ENCODE measurements at places on chromosomes 6 and 20. TPM values are rescaled to one million over a fixed set of nuclear protein-coding genes. Genes with fewer than 3 reads are reported as not detected.

GRCh38 chr6:130369831-130370230 lies 4.0 kb downstream of the TMEM200A start:
- no peak for DNase-seq

DNA sequence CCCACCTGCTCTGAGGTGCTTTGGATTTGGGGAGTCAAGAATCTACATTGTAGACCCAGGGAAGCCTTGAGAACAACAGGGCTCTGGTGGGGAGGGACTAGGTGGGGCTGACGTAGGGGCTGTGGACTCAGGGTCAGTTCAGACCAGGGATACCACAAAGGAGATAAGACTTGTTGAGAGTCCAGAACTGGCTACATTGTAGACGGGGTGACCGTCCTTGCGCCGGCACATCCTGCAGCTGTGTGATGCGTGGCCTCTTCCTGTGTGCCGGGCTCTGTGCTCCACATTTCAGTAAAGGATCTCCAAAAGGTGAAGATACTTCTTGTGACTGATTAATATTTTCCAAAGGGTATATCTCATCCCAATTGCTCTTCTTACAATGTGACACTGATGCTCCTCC lies 9.8 kb upstream of the TLDC2 start:
- no peak for DNase-seq

GRCh38 chr20:23341073-23341472 lies 9.5 kb upstream of the NXT1 start:
- no peak for DNase-seq

DNA sequence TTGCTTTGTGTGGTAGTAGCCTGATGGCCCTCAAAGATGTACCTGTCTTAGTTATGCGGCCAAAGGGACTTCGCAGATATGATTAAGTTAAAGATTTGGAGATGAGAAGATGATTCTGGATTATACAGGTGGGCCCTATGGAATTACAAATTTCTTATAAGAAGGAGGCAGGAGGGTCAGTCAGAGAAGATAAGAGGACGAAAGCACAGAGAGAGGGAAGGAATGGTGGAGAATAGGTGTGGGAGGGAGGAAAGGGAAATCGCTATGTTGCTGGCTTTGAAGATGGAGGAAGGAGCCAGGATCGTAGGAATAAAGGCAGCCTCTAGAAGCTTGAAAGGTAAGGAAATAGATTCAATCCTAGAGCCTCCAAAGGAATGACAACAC lies 1.2 kb upstream of the TSPYL1 start:
- no peak for DNase-seq

- DNase-seq: no peak
Observed at GRCh38 chr6:35984701-35985100, 39.7 kb downstream of the SLC26A8 start.

- no peak for DNase-seq
Observed at GRCh38 chr6:135782546-135782945, 69.0 kb upstream of the PDE7B start.

Gene PABPC1L
- total RNA-seq: 38.8 TPM

- no peak for DNase-seq
Observed at GRCh38 chr20:49344975-49345374, 67.1 kb upstream of the ZNFX1 start.

DNA sequence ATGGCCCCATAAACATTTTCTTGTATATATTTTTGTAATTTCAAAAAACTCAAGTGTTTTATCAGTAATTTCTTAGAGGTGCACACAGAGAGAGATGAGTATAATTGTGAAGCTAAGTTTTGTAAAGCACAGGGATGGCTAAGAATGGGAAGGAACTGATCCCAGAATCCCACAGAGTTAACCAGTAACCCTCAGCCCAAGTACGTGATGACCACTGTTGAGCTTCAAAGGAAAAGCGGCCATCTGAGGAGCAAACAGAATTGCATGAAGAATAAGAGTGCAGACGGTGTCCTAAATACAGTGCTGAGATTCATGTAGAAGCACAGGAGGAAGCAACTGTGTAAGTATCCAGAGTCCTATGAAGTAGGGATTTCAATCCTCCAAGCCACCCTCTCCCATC lies 28.1 kb upstream of the HLA-C start:
- no peak for DNase-seq

Gene MARCKS
- total RNA-seq: 2.7 TPM

Gene MOCS3
- total RNA-seq: 6.2 TPM
